ENCODE measurements at places on chromosomes 16 and 17.

- no peaks in the 10 kb centered on the region for H3K36me3 ChIP-seq
- H3K27ac ChIP-seq = no peak overlapping the region
- H3K4me3 ChIP-seq = no peak overlapping the region
- no peaks in the 10 kb centered on the region for H3K4me1 ChIP-seq
- no peak for DNase-seq
- no peaks in the 10 kb centered on the region for H3K27me3 ChIP-seq
Observed at GRCh38 chr16:86252596-86252995, 257.7 kb upstream of the FOXF1 start.

DNA sequence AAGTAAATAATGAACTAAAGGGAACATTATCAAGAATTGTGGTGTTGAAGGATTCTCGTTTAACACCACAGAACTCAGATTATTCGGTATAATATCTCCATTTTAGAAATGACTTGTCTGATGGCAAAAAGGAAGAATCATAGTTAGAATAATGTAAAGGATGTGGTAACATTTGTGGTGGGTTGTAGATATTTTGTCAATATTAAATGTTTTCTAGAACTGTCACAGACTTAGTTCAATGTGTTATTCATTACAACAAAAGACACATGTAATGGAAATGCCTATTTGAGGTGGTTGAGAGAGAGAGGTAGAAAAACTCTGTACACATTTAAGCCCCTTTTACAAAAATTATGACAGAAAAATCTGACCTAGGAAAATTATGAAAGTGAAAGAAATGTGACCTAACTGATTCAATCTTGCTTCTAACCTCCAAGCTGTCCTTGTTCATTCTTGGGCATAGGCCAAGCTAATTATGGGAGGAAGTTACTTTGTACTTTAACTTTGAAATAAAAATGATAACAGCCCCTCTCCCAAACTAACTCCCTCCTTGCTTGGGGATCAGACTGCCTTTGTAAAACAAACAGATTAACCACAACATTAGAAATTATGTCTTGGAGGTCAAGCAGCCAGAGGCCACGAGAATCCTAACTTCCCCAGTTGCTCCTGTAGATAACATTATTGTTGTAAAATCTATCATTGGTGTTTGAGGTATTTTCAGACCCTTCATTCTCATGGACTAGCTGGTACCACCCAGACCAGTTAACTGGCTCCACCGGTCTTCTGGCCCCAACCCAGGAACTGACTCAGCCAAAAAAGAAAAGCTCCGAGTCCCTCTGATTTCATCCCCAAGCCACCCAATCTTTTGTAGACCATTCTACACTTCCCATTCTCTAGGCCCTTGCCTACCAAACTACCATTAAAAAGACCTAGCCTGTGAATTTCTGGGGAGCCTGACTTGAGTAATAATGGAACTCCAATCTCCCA, 1287.8 kb upstream of the CDH8 start:
- DNase-seq = no peak
- no peaks in the 10 kb centered on the region for H3K36me3 ChIP-seq
- H3K27me3 ChIP-seq = no peaks in the 10 kb centered on the region
- no peaks in the 10 kb centered on the region for H3K4me1 ChIP-seq
- no peak overlapping the region for H3K27ac ChIP-seq
- no peak overlapping the region for H3K4me3 ChIP-seq

- no peaks in the 10 kb centered on the region for H3K36me3 ChIP-seq
- no peak for DNase-seq
- H3K27ac ChIP-seq = no peak overlapping the region
- peaks cover 34% of the 10 kb centered on the region for H3K27me3 ChIP-seq
Observed at GRCh38 chr16:22928882-22929435, 115.0 kb downstream of the HS3ST2 start.

- H3K36me3 ChIP-seq = no peaks in the 10 kb centered on the region
- H3K4me3 ChIP-seq = no peak overlapping the region
- peaks cover 37% of the 10 kb centered on the region for H3K27me3 ChIP-seq
- DNase-seq = no peak
- H3K4me1 ChIP-seq = no peaks in the 10 kb centered on the region
Observed at GRCh38 chr17:56697190-56697589, 103.7 kb downstream of the NOG start.

- H3K4me3 ChIP-seq = no peak overlapping the region
- no peaks in the 10 kb centered on the region for H3K27me3 ChIP-seq
- H3K4me1 ChIP-seq = peaks cover 18% of the 10 kb centered on the region
- no peak overlapping the region for H3K27ac ChIP-seq
Observed at GRCh38 chr16:87802670-87803069, 36.9 kb upstream of the KLHDC4 start.

- no peaks in the 10 kb centered on the region for H3K27me3 ChIP-seq
- no peak overlapping the region for H3K4me3 ChIP-seq
- no peaks in the 10 kb centered on the region for H3K4me1 ChIP-seq
Observed at GRCh38 chr17:28096756-28097155, 54.3 kb downstream of the NLK start.

DNA sequence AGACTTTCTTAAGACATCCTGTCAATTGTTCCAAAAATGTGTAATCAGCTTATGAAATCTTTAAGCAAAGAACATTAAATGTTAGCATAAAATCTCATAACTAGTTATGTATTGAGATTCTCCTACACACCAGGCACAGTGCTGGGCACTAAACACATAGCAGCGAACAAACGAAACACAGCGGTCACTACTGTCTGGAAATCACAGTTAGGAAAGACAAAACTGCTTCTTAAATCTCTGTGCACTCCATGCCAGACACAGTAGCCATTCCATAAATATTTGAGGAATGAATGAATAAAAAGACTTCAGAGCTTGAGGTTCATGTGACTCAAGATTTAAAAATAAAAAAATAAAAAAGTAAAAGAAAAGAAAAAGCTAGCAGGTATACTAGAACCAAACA, 20.1 kb downstream of the TOX3 start:
- H3K27ac ChIP-seq = no peak overlapping the region
- H3K4me3 ChIP-seq = no peak overlapping the region
- no peak for DNase-seq
- no peaks in the 10 kb centered on the region for H3K36me3 ChIP-seq
- no peaks in the 10 kb centered on the region for H3K27me3 ChIP-seq

DNA sequence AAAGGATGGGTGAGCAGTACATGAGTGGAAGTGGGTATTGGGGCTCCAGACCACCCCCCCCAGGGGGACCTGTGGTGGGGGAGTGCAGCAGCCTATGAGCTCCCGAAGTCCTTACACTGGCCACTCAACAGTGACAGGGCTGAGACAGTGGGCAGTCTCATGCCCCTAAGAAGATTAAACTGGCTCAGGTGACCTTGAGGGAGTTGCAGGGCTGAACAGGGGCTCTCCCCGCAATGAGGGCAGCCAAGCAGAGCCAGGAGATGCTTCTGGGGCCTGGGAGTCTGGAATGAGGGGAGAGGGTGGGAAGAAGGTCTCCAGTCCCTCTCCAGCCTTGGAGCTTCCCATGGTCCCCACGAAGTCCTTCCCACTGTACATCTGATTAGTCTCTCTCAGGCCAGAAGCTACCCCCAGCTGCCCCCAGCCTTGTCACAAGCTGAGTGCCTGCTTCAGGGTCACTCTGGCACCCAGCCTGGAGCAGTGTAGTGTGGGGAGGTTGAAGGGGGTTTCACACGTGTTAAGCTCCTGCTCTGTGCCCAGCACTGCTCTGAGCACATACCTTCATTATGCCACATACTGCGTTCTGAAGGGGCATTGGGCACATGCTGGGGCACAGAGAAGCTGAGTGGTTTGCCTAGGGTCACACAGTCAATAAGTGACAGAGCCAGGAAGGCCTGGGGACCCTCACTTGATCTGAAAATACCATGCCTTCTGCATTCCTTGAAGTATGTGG, 1.0 kb upstream of the CDH16 start:
- H3K4me1 ChIP-seq = peaks cover 2% of the 10 kb centered on the region
- no peak for DNase-seq
- H3K36me3 ChIP-seq = no peaks in the 10 kb centered on the region
- H3K4me3 ChIP-seq = no peak overlapping the region
- peaks cover 37% of the 10 kb centered on the region for H3K27me3 ChIP-seq

DNA sequence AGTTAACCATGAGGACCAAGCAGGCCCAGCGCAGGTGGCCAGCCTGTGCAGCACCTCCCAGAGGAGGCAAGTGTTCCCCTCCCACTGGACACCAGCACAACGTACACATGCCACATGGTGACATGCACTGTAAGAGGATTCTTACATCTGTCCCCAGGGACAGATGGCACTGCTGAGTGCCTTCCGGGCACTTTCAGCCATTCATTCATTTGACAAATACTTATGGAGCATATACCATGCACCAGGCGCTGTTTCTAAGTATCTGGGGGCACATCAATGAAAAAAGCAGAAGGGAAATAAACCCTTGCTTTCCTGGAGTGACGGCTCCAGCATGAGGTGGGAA, 79.6 kb downstream of the GAS7 start:
- H3K4me3 ChIP-seq = no peak overlapping the region
- no peak for DNase-seq

DNA sequence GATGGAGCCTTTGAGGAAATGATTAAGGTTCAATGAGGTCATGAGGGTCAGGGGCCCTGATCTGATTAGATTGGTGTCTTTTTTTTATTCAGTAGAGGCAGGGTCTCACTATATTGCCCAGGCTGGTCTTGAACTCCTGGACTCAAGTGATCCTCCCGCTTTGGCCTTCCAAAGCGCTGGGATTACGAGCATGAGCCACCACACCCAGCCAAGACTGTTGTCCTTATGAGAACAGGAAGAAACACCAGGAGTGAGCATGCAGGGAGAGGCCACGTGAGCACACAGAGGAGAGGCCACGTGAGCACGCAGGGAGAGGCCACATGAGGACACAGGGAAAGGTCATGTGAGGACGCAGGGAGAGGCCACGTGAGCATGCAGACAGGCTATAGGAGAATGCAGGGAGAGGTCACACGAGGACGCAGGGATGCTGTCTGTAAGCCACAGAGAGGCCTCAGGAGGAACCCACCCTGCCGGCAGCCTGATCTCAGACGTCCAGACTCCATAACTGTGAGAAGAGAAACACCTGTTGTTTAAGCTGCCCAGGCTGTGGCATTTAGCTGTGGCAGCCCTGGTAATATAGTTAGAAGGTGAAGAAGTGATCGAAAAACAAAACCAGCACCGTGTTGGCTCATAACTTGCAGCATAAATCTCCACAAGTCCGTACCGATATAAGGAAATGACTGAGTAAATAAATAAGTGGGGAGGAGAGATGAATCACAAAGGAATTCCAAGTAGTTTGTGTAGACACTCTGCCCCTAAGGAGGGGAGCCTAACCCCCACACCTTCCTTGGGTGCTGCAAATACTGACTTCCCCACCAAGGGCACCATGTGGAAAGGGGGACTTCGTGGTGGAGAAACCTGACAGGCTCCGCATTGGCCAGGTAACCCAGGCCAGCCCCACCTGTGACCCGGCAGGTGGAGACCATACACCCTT, 14.6 kb upstream of the CSNK1D start:
- DNase-seq = no peak
- peaks cover 19% of the 10 kb centered on the region for H3K4me1 ChIP-seq
- no peaks in the 10 kb centered on the region for H3K27me3 ChIP-seq
- no peak overlapping the region for H3K27ac ChIP-seq

GRCh38 chr16:8722025-8722348, 47.6 kb downstream of the ABAT start:
- no peak for DNase-seq
- H3K27ac ChIP-seq = no peak overlapping the region
- peaks cover 2% of the 10 kb centered on the region for H3K36me3 ChIP-seq
- H3K4me1 ChIP-seq = no peaks in the 10 kb centered on the region
- H3K4me3 ChIP-seq = no peak overlapping the region
- H3K27me3 ChIP-seq = no peaks in the 10 kb centered on the region

- peaks cover 11% of the 10 kb centered on the region for H3K36me3 ChIP-seq
- DNase-seq = no peak
- H3K4me3 ChIP-seq = no peak overlapping the region
- peaks cover 23% of the 10 kb centered on the region for H3K4me1 ChIP-seq
Observed at GRCh38 chr16:69598045-69598444, 32.3 kb downstream of the NFAT5 start.

GRCh38 chr16:23026784-23027362, 122.4 kb downstream of the USP31 start:
- H3K27me3 ChIP-seq = peaks cover 3% of the 10 kb centered on the region
- no peak for DNase-seq
- H3K27ac ChIP-seq = no peak overlapping the region
- no peaks in the 10 kb centered on the region for H3K36me3 ChIP-seq

DNA sequence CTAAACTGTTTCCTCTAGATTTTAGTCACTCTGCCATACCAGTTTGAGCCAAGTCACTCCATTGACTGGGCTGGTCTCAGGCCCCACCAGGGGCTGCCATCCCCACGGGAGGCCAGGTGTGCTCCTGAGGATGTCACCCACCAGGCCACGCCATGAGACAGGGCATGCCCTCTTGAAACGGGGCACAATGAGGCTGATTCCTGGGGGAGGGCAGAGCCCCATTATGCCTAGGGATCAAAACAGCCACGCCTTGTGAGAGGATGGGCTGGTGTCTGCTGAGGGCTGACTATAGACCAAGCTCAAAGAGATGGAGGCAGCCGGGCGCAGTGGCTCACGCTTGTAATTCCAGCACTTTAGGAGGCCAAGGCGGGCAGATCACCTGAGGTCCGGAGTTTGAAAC, 21.5 kb downstream of the GINS2 start:
- no peak overlapping the region for H3K27ac ChIP-seq
- no peak overlapping the region for H3K4me3 ChIP-seq
- DNase-seq = no peak
- H3K4me1 ChIP-seq = no peaks in the 10 kb centered on the region

GRCh38 chr17:68424861-68425260, 32.4 kb downstream of the WIPI1 start:
- H3K4me3 ChIP-seq = no peak overlapping the region
- H3K4me1 ChIP-seq = no peaks in the 10 kb centered on the region
- peaks cover 31% of the 10 kb centered on the region for H3K36me3 ChIP-seq
- H3K27me3 ChIP-seq = no peaks in the 10 kb centered on the region

GRCh38 chr17:41888332-41888965, 23.2 kb upstream of the KLHL11 start:
- no peak overlapping the region for H3K27ac ChIP-seq
- no peaks in the 10 kb centered on the region for H3K27me3 ChIP-seq
- peaks cover 46% of the 10 kb centered on the region for H3K36me3 ChIP-seq
- no peak overlapping the region for H3K4me3 ChIP-seq
- H3K4me1 ChIP-seq = no peaks in the 10 kb centered on the region

GRCh38 chr16:11190588-11191560, 65.1 kb downstream of the SOCS1 start:
- peaks cover 3% of the 10 kb centered on the region for H3K36me3 ChIP-seq
- no peak for DNase-seq
- H3K4me3 ChIP-seq = no peak overlapping the region
- no peaks in the 10 kb centered on the region for H3K27me3 ChIP-seq

DNA sequence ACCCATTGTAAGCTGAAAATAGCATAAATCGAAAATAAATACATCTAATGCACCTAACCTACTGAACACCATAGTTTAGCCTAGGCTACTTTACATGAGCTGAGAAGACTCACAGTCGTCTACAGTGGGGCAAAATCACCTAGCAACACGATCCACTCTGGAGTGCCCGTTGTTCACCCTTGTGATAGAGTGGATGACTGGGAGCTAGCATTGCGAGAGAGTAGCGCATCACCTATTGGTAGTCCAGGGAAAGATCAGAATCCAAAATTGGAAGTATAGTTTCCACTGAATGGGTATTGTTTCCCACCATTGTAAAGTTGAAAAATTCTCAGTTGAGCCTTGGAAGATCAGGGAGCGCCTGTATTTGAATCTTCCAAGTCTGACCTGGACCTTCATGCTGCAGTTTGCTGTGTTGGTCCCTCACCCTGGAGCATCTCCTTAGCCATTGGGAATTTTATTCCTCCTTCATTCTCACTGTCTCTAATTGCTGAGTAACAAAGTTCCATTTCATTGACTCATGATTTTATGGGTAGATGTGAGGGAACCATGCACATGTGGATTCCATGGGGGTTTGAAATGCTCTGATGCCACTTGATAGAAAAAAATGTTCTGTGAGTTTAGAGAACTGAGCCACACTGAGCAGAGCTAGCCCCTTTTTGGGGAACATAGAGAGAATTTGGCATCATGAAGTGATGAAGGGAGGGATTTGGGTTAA, 19.6 kb downstream of the AKAP1 start:
- DNase-seq = no peak
- H3K27me3 ChIP-seq = no peaks in the 10 kb centered on the region
- H3K27ac ChIP-seq = no peak overlapping the region
- H3K4me1 ChIP-seq = peaks cover 5% of the 10 kb centered on the region
- no peak overlapping the region for H3K4me3 ChIP-seq
